Activated CD4-positive, alpha-beta memory T cell treated with anti-CD3 and anti-CD28 coated beads for 36 hours (primary cell): ENCODE measurements at places on chromosomes 4 and X.

GRCh38 chrX:118706681-118707080, 20.7 kb upstream of the IL13RA1 start:
- DNase-seq, result no peak

DNA sequence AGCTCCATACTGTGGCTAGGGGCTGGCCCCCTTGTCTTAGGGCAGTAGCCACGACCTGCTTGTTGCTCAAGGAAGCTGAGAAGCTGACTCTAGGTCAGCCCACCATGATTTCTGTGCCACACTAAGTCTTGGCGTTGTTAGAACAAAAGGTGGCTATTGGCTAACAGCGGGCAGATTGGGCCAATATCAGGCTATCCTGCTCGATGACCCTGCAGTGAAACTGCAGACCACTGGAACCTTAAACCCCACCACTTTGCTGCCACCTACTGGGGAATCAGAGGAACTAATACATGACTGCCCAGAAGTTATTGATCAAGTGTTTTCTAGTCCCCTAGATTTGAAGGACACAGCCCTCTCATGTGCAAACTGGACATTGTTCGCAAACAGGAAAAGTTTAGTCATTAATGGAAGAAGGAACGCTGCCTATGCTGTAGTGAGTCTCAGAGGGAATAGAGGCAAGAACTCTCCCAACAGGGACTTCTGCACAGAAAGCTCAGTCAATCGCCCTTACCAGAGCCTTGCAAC, 17.0 kb upstream of the PAPSS1 start:
- peak; percentile 40 for DNase-seq

- peak; percentile 85 for DNase-seq
Observed at GRCh38 chrX:40539214-40540142, 41.3 kb upstream of the ATP6AP2 start.

DNA sequence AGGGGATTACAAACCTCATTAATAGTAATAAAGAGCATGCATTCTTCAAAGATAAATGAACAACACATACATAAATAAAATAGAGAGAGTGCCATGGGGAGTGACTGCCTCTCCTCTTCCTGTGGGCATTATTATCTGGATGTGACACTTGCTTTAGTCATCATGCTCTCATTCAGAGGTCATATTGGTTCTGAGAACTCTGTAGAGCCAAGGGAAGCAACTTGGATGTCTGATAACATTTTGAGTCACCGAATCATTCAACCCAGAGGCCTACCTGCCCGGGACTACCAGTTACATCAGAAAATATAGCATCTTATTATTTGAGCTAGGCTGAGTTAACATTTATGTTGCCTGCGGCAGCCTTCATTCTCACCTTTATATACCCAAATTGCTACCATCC, 489.5 kb downstream of the STIM2 start:
- DNase-seq, result no peak

- no peak for DNase-seq
Observed at GRCh38 chr4:146638786-146639505, at the start of gene POU4F2. Gene POU4F2, plus strand, starts transcription at chr4:146638893. Its CDS starts 248 bp downstream, at chr4:146639141.

GRCh38 chr4:40334591-40335524, at the start of gene CHRNA9:
Gene CHRNA9, plus strand, starts transcription at chr4:40335333. Its CDS starts 135 bp downstream, at chr4:40335468.
- DNase-seq, result no peak

GRCh38 chr4:186144198-186144945, 39.9 kb downstream of the FAM149A start:
- DNase-seq, result peak; percentile 25

DNA sequence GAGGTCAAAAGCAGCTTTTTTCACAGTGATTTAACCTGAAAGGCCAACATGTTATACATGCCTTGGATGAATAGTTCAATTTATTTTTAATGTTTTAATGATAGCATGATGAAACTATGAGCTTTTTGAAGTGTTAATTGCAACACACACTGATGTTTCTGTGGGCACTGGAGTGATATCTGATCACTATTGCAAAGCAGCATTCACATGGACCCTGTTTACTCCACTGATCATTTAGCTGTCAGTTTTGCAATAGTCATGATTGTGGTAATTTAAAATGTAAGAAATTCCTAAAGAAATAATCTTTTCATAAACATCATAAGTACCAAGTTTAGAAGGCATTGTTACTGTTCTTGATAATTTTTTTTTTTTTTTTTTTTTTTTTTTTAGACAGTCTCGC, 74.1 kb downstream of the ARSJ start:
- DNase-seq, result no peak

DNA sequence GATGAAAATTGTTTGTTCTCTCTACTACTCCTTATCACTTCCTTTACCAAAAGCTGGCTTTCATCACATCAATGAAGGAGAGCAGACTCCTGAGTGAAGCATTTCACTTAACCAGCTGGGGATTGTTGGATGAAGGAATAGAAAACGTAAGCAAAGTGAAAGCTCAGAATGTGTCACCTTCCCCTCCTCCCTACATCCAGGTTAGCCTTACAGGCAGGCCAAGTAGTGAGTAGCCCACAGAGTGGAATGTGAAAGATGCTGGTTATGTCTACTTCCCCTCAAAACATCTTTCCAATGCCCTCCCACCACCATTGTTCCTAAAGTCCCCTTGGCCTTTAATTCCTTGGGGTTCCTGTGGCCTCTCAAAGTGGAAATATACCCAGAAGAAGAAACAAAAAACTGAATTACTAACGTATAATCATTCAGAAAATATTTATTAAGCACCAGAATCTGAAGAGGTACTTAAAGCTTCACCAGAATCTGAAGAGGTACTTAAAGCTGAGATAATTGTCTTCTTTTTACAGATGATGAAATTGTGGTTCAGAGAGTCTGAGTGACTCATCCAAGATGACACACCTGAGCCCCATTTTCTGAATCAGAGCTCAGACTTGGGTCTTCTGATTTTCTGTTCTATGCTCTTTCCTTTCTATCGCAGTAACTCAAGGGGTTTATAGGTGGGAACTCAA, 6.5 kb downstream of the P2RY4 start:
- DNase-seq, result peak; percentile 11
